ENCODE measurements at places on chromosomes 13 and 19.

DNA sequence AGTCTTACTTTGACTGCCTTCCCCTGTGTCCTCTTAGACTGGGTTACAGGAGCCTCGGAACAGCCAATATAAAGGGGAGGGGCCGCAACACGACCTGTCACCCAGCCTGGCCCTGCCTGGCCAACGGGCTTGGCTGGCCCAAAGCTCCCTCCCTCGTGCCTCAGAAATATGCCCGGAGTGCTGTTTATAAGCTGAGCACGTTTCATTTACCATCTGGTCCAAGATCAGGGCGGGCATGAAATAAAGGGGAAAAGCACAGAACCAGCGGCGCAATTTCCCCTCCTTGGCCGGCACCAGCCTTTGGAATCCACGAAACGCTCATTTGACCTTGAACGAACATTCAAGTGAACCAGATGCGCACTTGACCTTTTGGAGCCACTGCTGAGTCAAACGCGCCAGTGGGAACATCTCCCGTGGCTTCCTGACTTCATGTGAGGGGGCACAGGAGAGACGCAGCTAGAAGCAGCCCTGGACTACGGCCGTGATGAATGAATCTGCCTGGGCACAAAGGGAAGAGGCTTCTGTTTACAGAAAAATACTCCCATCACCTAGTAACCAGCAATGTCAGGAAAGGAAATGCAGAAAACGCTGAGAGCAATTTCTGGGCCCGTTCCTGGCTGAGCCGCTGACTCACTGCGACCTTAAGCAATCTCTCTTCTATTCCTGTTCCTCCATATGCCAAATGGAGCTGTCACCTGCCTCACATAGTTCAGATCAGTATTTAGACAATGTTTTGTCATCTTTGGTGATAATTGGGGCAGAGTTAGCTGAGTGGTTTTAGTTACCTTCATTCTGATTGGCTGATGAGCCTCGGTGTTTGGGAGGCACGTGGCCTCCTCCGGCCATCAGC is 53.3 kb downstream of the RFX2 start:
- DNase-seq = no peak

GRCh38 chr19:56748378-56748777 is 76.8 kb upstream of the ZNF835 start:
- no peak for DNase-seq

DNA sequence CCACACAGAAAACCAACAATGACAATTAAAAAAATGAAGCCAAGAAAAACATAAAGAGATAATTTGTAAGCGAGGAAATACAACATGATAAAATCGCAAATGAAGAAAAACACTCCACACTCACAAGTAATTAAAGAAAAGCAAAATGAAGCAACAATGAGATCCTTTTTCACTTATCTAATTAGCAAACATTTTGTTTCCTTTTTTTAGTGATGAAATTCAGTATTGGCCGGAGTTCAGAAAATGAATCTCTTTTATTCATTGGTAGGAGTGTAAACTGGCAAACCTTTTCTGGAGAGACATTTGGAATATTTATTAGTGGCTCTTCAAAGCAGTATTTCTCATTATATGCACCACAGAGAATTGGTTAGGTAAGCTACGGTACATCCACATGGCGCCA is 70.6 kb upstream of the POMP start:
- DNase-seq = no peak

DNA sequence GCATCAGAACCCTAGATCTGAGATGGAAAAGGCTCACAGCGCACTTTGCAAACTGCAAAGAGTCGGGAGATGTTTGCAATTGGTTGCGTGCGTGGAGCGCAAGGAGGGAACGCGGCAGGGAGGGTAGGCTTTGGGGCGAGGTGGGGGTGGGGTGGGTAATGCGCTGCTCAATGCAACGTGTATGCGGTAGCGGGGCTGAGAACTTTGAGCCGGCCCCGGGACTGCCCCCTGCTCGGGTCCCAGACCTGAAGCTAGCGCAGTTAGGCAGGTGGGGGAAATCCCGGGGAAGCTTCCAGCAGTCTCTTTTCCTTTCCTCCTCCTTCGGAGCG is 971 bp downstream of the FOSB start:
- DNase-seq = no peak

DNA sequence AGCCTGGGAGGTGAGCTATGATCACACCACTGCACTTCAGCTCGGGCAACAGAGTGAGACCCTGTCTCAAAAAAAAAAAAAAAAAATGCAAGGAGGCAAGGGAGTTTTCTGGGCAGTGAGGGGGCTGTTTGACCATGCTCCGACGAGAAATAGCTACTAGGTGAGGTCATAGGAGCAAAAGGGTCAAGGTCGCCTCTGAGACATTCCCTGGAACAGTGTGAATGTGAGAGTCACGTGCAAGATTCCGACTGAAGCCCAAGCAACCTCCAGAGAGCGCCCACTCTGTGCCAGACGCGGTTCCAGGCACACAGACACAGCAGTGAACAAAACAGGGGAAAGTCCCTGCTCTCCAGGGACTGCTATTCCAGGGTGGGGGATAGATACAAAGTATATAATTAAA is 2.5 kb downstream of the ZNRF4 start:
- DNase-seq = no peak

- DNase-seq = no peak
Observed at GRCh38 chr19:7701049-7701653, 780 bp downstream of the FCER2 start.

GRCh38 chr19:55554741-55555152 is 9.4 kb upstream of the SBK3 start:
- no peak for DNase-seq

- no peak for DNase-seq
Observed at GRCh38 chr13:50387051-50387581, 371.9 kb downstream of the KCNRG start.

GRCh38 chr13:19960653-19960976 is 2.1 kb downstream of the ZMYM2 start:
- no peak for DNase-seq

DNA sequence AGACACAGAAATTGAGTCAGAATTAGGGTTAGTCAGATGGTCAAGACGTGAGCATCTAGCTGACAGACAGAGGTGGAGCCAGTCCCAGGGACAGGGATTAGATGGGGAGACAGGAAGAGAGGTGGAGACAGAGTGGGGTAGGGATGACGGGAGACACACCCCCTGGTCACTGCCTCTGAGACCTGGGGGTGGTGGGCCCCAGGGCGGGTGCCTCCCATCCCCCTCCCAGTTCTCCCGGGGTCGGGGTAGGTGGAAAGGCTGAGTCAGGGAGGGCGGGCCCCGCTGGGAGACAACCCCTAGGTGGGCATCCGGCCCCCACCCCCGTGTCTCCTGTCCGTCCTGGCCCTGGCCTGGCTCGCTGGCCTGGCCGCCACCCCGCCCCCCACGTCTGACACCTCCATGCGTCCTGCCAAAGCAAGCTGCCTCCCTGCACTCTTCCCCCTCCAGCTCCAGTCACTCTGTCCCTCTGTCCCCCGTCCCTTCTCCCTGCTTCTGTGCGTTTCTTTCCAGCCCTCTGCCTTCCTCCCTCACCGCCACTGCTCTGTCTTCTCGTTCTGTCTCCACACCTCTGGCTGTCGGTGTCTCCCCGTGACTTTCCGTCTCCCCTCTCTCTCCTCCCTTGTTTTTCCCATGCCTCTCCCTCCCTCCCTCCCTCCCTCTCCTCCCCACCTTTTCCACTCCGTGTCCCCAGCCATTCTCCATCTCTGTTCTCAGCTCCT is 15.1 kb downstream of the CCDC97 start:
- DNase-seq = no peak

- no peak for DNase-seq
Observed at GRCh38 chr13:22662771-22663170, 518.0 kb upstream of the SGCG start.

DNA sequence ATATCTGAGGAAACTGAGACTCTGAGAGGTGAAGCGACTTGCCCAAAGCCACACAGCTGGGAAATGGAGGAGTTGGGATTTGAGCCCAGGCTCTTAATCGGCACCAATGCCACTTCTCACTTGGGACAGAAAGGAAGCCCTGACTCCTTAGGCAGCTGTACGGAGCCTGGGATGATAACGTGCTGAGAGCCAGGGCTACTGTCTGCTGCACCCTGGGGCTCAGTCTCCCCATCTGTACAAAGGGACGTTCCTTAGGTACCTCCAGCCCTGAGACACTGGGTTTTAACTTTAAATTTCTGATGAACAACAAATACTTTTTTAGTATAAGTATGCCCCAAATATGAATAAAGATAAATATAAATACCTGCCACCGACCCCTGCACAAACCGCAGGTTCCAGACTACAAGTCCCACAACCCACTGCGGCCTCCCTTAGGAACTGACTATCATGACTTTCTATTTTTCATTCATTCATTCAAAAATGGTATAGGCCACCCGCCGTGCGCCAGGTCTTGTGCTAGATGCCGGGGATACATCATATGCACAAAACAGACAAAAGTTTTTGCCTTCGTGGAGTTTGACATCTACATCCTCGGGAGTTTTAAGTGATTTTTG is 776 bp upstream of the NCLN start:
- no peak for DNase-seq

DNA sequence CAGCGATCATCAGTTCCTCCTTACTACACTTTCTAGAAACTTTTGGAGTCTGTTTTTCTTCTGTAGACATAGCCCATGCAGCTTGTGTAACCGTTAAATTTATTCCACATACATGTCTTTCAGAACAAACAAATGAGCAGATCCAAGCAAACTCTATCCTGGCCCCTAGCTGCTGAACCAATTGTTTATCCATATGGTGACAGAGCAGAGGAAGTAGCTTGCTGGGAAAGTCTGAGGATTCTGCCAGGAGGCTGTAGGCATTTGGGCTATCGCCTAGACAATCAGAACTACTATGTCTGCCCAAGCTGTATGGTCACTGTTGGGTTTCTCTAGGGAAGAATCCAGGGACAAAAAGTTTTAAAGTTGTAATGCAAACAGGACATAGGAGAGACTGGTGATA is 343.7 kb downstream of the SPRY2 start:
- DNase-seq = no peak

DNA sequence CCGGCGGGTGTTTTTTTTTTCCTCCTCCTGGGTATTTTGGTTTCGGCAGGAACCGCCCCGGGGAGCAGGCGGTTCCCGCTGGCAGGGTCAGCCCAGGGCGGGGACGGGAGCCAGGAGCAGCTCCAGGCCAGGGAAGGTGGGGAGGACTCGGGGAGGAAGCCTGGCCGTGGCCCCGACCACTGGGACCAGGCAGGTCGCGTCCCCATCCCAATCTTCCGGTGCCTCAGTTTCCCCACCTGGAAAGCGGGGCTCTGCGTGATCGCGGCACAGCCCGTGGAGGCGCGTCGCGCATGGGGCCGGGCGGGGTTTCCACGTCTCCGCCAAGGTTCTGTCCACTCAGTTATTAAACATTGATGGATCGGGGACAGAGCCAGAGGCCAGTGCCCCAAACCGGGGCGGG is 34.8 kb downstream of the IL12RB1 start:
- DNase-seq = no peak

Measured in activated T-helper 1 cell treated with anti-CD3 and anti-CD28 coated beads, Interleukin-12 subunit alpha, Interleukin-12 subunit beta, Interleukin-2, Interleukin-4 antibody, amounts not matched to agents 30 ng/mL and 10 ng/mL and 1 ng/mL, durations not matched to agents 14 hours and 24 hours and 36 hours (primary cell).